Fibroblast of gingiva (primary cell): ENCODE measurements at places on chromosomes 6 and 20.

DNA sequence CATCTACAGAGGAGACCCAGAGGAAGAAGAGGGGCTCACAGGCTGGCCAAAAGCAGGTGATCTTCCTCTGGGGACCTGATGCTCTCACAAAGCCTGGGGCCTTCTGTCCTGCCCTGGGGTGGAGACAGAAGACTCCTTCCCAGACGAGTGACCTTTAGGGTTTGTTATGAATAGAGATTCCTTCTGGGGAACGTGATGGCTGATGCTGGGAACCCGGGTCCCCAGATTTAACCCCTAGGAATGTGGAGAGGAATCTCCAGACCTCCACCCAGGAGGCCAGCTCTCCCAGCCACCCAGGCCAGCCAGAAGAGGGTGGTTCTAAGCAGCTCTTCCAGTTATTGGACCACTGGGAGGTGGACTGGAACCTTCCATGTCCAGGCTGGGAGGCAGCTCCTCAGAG is 16.8 kb upstream of the CCN5 start:
- DNase-seq = no peak

GRCh38 chr20:403582-403957 is 4.5 kb upstream of the RBCK1 start:
- no peak for DNase-seq

DNA sequence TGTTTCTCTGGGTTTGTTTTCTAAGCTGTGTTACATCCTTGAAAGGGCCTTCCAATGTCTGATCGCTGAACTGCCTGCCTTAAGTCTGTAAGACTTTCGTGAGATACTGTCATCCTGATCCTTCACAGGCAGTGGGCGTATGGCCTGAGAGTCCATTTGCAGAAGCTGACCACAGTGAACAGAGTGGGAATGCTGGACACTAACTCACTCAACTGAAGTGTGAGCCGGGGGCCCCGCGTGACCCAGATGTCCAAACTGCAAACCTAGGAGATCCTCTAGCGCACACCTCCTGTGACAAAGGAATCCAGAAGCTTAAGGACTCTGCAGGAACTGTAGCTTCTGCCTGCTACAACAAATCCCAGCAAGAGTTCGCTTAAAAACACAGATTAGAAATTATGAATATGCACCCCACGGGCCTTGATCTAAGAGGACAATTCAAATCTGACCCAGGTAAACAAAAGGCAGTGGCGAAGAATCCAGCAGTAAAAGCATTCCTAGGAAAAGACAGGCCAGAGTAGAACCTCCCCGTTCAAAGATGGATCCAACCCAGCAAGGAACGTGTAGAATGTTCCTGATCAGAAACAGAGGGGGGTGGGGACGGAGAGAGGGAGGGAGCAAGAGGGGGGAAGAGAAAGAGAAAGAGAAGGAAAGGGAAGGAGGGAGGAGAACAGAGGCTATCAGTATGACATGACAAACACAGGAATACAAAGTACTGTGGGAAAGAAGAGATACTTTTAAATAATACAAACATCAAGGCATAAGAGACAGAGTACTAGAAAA is 135.0 kb upstream of the AFDN start:
- DNase-seq = no peak

DNA sequence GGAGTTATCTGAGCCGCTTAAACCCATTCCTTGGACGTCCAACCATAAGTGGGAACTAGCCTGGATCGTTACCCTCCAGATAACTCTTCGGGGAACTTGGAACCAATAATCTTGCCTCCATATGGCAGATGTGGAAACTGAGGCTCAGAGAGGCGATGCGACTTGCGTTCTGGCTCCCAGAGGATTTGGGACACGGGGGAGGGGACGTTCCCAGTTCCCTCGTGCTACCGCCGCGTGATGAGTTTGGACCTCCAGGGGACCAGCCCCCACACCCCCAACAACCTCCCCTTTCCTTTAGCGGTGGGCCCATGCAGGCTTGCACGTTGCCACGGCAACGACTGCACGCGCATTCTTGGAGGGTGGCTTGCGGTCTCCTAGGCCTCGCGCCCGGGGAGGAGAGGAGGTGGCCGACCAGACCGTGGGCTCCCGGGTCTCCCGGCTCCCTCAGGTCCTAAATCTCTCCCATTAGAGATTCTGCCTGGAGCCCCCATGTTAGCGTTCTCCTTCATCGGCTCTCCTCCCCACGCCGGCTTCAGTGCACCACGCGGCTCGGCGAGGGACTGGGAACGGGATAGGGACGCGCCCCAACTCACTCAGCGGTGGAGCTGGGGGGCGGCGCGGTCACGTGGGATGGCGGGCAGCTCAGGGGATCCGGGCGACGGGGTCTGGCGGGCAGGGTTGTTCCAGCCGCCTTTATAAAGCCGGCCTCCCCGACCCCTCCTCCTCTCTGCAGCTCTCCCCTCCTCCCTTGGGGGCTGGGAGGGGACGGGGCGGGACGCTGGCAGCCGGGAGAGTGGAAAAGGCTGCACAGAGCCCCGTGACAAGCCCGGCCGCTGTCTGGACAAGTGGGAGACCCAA is at the start of gene PLTP:
Gene PLTP, minus strand, starts transcription at position 670 of the 858 bp plus-strand sequence. CDS start 703 bp downstream, outside the sequence.
- peak; percentile 45 for DNase-seq

GRCh38 chr6:137641474-137642077 is 147.4 kb upstream of the OLIG3 start:
- DNase-seq = peak; percentile 73

DNA sequence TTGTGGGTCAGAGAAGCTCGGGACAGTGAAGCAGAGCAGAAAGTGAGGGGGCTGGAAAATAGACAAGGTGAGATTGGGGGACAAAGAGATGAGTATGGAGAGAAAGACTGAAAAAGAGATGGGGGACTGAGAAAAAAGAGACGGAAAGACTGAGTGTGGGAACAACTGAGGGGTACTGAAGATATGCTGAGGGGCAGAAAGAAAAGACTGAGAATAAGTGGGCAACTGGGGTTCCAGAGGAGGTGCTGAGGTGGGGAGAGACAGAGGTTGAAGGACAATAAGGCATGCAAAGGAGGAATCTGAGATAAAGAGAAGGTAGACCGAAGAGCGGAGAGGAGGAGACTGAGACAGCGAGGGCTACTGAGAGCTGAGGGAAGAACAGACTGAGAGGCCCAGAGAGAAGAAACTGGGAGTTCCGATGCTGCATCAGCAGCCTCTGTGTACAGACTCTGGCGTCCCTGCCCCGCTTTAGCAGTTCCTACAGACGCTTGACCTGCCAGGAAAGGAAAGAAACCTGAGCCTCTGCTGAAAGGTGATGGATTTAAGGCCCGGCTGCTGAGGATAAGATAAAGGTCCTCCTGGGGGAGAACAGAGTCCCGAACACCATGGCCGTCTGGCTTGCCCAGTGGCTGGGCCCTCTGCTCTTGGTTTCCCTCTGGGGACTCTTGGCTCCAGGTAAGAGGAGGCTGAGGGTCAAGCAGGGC is at the start of gene PRSS16:
Gene PRSS16, plus strand, starts transcription at position 569 of the 704 bp plus-strand sequence. Its CDS starts 37 bp downstream, at position 606.
- DNase-seq = no peak

GRCh38 chr6:79239536-79240168 is 5.2 kb upstream of the HMGN3 start:
- DNase-seq = no peak

DNA sequence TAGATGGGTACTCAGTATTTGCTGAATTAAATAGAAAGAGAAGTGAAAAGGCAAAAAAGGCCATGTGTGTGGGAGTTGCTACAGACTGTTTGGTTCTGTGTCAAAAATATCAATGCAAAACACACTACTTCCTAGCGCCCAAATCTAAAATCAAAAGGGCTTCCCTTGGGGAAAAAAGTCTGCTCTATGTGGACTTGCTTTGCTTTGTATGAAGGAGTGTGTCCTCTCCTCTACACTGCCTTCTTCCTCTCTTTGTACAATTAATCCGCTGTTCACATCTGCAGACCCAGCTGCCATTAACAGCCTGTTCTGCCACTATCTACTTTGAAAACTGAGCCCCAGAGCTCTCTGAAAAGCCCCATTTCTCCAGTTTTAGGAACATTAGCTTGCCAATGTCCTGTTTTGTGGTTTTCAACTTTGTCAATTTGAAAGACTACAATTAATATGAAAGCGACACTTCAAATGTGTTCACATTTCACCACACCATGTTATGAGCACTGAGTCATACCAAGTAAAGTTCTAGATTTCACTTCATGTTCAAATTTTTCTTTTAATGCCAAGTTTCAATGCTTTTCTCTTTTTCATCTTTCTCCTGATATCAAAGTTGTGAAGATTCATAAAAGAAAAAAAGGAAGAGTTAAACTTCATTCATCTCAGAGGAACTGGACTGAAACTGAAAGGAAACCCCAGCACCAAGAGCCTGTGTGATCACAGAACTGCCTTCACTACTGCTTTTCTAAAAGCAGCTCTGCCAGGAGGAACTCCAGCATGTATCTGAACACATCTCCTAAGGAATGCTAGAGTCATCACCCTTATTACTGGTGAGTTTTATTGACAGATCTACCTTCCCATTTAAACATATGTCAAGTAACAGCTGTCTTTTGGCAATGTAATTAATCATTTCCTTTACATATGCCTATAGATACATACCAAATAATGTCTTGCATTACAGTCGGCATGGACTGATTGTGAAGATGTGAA is 102.6 kb downstream of the KIF13A start:
- no peak for DNase-seq

DNA sequence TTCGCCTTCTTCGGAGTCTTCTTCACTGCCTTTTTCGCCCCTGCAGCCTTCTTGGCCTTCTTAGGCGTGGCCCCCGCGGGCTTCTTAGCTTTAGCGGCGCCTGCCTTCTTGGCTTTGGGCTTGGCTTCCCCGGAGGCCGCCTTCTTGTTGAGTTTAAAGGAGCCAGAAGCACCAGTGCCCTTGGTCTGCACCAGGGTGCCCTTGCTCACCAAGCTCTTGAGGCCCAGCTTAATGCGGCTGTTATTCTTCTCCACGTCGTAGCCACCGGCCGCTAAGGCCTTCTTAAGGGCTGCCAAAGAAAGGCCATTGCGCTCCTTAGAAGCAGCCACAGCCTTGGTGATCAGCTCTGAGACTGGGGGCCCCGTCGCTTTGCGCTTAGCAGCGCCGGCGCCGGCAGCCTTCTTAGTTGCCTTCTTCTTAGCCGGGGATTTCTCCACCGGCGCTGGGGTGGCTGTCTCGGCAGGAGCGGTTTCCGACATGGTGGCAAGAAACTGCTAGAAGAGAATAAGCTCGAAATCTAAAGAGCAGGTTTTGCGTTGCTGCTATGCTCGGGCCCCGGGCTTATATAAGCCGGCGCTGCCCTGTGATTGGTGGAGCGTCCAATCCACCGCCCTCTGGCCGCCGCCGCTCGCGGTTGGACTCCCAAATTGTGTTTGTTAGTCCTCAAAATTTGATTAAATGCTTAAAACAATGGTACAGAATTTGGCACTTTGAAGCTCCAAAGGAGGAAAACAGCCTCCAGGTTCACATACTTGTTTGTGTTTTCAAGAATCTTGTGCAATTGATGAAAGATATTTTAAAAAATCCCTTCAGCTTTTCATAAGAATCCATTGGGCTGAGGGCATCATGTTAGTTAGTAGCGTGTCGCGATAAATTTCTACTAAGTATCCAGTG is 44.9 kb downstream of the OR2B2 start:
- DNase-seq = peak; percentile 68

GRCh38 chr20:58818586-58819285 is 32.0 kb downstream of the GNAS-AS1 start:
- DNase-seq = peak; percentile 31

DNA sequence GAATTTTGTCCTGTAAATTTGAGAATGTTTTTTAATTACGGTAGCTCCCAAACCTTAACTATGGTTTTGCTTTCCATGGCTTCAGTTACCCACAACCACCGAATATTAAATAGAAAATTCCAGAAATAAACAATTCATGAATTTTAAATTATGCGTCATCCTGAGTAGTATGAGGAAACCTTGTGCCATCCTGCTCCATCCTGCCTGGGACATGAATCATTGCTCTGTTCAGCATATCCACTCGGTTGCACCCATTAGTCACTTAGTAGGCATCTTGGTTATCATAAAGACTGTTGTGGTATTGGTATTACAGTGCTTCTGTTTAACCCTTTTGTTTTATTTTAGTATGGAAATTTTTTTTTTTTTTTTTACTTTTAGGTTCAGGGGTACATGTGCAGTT is 39.7 kb downstream of the KCNS1 start:
- peak; percentile 90 for DNase-seq

- DNase-seq = peak; percentile 36
Measured at GRCh38 chr6:11043961-11044711, at the start of gene ELOVL2. TSS of gene ELOVL2 (minus strand) at chr6:11044305. CDS start at chr6:11044230, 75 bp downstream.

- no peak for DNase-seq
Measured at GRCh38 chr6:107624050-107624449, 134.1 kb downstream of the SOBP start.

DNA sequence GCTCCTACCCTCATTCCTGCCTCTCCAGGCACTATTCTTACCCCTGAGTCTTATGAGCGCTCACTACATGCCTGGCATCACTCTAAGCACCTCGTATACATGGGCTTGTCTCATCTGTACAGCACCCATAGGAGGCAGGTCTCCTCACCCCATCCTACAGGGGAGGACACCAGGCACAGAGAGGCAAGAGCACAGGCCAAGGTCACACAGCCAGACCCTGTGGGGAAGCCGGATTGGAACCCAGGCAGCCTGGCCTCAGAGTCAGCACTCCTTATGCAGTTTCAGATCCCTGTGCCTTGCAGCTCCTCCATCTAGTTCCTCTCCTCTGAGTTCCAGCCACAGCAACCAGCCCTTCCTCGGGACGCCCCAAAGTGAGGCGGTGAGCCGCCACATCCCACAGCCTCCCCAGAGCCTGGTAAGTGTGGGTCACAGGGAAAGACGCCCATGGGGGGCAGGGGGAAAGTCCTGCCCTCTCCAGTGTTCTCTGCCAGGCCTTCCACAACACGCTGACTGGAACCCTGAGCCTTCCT is 103.3 kb downstream of the NFATC2 start:
- no peak for DNase-seq

DNA sequence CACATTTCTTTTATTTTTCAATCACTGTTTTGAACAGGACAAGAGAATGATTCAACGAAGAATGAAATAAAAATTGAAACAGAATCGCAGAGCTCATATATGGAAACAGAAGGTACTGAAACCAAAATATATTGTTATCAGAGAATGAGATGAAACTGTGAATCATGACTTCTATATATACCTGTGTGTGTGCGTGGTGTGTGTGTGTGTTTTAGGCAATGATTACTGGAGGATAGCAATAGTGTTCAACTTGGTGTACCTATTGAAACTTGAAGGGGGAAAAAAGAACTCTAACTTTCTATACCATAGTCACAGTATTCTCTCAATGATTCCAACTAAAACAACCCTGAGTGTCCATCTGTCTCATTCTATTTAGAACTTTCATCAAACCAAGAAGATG is 586.6 kb downstream of the KIF16B start:
- DNase-seq = no peak
